Activated CD4-positive, alpha-beta T cell treated with anti-CD3 and anti-CD28 coated beads, Interleukin-2, amount 50 U/mL, for 4 hours (primary cell): ENCODE measurements at places on chromosomes 3 and 15.

DNA sequence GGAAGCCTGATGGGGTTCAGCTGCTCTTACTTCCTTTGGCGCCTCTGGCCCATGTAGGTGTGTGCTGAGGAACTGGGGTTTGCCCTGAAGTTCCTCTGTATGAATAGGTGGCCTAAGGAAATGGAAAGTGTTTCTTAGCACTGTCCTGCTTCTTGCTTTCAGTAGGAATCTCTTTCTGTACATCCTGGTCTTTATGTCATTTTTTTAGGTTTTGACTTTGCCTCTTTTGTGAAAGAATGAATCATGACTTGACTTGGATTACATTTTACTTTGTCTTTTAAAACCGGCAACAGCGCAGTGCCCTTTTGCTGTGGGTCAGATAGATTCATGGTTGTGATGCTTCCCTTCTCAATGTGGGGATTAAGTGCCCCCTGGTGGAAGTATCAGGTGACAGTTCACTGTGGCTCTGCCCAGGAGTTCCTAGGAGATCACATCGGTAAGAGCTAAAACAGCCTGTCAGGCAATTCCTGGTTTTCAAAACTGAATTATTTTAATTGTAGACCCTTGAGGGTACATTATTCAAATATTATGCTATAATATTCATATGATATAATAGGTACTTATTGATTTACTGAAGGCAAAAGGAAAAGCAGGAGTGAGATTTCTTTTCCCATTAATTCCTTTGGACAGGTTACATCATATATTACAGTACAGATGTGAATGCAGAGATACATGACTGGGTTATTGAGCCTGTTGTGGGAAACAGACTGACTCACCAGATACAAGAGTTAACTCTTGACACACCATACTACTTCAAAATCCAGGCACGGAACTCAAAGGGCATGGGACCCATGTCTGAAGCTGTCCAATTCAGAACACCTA, 95.4 kb downstream of the HCN4 start:
- peak; percentile 17 for DNase-seq

DNA sequence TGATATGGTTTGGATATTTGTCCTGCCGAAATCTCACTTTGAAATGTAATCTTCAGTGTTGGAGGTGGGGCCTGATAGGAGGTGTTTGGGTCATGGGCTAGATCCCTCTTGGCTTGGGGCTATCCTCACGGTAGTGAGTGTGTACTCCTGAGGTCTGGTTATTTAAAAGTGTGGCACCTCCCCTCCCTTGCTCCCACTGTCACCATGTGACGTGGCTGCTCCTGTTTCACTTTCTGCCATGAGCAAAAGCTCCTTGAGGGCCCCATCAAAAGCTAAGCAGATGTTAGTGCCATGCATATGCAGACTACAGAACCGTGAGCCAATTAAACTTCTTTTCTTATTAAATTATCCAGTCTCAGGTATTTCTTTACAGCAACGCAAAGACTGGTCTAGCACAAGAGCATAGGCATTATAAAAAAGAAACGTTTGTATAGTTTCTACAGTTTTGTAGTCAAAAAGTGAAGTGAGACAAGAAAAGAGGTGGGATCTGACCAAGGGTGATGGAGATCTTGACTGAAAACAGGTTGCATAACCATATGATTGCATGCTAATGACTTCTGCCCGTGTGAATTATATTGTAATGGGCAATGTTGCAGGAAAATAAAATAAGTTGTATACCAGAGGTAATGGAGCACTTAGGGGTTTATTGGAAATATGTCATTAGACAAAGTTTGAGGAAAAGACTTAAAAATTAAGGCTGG, 28.5 kb upstream of the CLASP2 start:
- DNase-seq, result no peak

- no peak for DNase-seq
These were observed 13.1 kb upstream of the NAALADL2 start for GRCh38 chr3:174846055-174846454.

GRCh38 chr3:136070334-136070733, 104.8 kb downstream of the PPP2R3A start:
- DNase-seq, result no peak

DNA sequence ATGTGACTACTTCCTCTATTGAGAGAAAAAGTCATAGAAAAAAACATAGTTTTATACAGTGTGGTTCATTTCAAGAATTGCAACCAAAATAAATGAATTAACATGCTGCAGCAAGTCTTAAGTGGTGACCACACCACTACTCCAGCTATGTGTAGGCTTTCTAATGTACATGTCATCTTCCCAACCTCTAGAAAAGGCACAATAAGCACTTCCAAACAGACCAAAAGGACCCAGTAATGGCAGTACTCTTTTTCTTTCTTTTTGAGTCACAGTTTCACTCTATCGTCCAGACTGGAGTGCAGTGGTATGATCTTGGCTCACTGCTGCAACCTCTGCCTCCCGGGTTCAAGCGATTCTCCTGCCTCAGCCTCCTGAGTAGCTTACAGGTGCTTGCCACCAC, 219.3 kb upstream of the KBTBD8 start:
- DNase-seq, result no peak

DNA sequence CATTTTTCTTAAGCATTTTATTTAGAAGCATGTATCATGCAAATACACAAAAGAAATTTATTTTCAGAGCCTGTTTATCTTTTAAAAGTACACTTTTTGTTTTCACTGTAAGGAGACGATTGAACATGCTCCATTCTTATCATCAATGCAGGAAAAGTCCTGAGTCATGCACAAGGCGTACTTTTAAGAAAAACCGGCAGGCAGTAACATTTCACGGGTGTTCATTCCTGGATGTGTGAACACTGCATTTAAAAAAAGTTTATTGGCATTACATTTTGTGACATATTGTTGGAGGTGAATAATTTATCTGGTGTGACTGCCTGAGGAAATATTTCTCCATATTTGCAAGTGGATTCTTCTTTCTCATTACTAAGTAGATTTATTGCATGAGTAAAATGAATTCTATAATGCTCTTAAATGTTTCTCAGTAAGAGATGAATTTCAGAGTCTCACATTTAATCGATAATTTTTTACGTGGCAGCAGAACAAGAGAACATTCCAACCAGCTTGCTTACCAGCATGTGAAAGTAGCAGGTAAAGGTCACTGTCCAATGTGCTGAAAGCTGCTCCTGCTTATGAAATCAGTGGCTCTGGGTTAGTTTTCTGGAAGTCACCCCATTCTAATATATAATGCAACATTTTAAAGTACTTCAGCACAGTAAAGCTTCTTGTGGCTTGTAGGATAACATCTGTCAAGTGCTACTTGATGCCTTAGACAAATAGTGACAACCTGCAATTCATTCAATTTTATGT, 87.0 kb downstream of the SV2B start:
- DNase-seq, result no peak

GRCh38 chr3:72335458-72336095, 512.7 kb downstream of the SHQ1 start:
- DNase-seq, result no peak

- DNase-seq, result no peak
These were observed 55.9 kb upstream of the KLF13 start for GRCh38 chr15:31270767-31271166.

GRCh38 chr15:29135702-29136646, 133.6 kb downstream of the NSMCE3 start:
- no peak for DNase-seq

DNA sequence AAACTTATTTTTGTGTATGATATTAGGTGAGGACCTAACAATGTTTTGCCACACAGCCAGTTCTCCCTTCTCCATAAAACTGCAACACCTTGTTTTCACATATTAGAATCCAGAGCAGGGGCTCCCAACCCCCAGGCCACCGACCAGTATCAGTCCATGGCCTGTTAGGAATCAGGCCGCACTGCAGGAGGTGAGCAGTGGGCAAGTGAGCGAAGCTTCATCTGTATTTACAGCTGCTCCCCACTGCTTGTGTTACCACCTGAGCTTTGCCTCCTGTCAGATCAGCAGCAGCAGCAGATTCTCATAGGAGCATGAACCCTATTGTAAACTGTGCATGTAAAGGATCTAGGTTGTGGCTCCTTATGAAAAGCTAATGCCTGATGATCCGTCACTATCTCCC, 185.9 kb upstream of the NSMCE3 start:
- DNase-seq, result no peak

GRCh38 chr3:106172780-106173179, 304.0 kb upstream of the CBLB start:
- no peak for DNase-seq

DNA sequence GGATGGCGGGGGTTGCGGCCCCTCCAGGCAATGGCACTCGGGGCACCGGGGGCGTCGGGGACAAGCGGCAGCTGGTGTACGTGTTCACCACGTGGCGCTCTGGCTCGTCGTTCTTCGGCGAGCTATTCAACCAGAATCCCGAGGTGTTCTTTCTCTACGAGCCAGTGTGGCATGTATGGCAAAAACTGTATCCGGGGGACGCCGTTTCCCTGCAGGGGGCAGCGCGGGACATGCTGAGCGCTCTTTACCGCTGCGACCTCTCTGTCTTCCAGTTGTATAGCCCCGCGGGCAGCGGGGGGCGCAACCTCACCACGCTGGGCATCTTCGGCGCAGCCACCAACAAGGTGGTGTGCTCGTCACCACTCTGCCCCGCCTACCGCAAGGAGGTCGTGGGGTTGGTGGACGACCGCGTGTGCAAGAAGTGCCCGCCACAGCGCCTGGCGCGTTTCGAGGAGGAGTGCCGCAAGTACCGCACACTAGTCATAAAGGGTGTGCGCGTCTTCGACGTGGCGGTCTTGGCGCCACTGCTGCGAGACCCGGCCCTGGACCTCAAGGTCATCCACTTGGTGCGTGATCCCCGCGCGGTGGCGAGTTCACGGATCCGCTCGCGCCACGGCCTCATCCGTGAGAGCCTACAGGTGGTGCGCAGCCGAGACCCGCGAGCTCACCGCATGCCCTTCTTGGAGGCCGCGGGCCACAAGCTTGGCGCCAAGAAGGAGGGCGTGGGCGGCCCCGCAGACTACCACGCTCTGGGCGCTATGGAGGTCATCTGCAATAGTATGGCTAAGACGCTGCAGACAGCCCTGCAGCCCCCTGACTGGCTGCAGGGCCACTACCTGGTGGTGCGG, 1.9 kb downstream of the CHST2 start:
- peak; percentile 69 for DNase-seq

- no peak for DNase-seq
These were observed 2.3 kb upstream of the GMPPB start for GRCh38 chr3:49725906-49726681.

DNA sequence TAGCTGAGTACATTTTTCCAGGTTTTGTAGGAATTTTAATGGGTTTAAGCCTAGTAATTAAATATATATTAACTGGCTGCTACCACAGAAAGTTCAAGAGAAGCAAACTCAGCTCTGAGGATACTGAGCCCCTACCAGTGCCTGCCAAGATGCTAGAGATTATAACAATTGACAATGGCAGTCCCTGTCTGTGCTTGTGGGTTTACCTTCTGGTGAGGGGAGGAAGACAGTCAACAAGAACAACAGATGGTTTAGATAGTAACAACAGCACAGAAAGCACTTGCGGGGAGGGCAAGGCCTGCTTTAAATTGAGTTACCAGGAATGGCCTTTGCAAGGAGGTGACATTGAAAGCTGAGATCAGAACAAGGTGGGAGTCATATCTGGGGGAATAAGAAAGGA, 56.6 kb upstream of the ARHGEF3 start:
- DNase-seq, result no peak

DNA sequence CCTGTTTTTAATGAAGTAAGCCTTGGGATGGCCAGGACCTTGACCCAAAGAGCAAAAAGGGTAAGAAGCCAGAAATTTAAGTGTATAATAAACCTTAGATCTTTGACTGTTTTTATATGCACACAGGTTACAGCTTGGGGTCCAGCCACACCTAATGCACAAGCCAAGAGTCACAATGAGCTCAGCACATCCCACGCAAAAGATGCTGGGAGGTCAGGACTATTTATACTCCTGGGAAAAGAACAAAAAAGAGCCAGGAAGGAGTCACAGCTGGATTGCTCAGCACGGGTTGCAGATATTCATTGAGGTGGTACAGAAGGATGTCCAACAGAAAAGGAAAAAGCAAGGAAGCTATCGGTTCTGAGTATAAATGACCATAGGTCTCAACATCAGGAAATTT, 536.3 kb downstream of the NTRK3 start:
- no peak for DNase-seq

DNA sequence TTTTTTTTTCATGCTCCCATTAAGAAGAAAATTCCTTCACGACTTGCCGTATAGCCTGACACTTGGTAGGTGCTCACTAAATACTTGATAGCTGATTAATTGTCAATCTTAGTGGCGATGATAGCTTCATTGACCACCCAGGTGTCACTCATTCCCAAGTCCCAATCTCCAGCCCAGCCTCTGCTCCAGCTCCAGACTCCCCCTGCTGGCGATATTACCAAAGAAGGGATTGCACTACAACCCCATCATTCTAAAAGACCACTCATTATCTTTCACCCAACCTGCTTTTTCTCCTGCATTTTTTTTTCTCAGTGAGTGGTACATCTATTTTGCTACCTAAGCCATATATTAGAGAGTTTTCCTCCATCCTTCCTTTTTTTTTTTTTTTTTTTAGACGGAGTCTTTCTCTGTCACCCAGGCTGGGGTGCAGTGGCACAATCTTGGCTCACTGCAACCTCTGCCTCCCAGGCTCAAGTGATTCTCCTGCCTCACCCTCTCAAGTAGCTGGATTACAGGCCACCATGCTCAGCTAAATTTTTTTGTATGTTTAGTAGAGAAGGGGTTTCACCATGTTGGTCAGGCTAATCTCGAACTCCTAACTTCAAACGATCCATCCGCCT, 19.5 kb upstream of the COMMD2 start:
- peak; percentile 12 for DNase-seq

DNA sequence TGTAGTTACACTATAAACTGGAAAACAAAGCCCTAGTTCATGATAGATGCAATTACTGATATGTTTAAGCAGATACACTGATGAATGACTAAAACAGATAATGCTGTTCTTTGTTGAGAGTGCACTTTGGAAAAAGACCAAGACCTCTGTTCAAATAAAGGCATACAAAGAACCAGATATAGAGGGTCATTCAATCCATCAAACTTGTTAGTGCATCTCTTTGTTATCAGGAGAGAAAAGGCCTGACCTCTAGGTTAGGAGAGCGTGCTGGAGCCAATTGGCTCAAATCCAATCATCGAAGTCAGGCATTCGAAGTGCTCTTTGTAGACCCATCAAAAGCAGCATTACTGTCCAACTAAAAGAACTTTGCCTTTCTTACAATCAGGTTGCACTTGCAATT, 124.2 kb downstream of the TFG start:
- no peak for DNase-seq

DNA sequence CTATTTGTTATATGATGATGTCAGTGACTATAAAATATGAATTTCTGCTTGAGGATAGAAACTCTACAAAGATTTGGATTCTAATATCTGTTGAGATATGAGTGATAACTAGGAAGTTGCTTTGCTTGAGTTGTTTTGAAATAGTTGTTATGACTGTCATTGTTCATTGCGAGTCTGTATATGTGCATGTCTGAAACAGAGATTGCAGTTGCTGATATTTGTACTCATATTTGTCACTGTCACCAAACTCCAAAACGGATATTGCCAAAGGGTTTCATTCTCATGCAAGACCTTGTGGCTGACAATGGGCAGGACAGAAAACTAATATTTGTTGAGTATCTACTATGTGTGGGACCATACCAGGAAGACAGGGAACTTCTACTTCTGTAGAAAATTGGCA, 240.2 kb downstream of the CD47 start:
- DNase-seq, result no peak

GRCh38 chr3:172539273-172539672, 16.0 kb upstream of the TNFSF10 start:
- no peak for DNase-seq

GRCh38 chr3:58006661-58007060, 1.6 kb upstream of the FLNB start:
- no peak for DNase-seq

- DNase-seq, result no peak
These were observed 15.7 kb downstream of the RBM6 start for GRCh38 chr3:49955636-49956035.

GRCh38 chr15:38471974-38472373, 18.0 kb downstream of the FAM98B start:
- DNase-seq, result no peak
